Non-pigmented ciliary epithelial cell (primary cell): ENCODE measurements at places on chromosomes 5 and 9.

GRCh38 chr9:21729648-21730047 is 72.8 kb upstream of the MTAP start:
- no peak for DNase-seq

DNA sequence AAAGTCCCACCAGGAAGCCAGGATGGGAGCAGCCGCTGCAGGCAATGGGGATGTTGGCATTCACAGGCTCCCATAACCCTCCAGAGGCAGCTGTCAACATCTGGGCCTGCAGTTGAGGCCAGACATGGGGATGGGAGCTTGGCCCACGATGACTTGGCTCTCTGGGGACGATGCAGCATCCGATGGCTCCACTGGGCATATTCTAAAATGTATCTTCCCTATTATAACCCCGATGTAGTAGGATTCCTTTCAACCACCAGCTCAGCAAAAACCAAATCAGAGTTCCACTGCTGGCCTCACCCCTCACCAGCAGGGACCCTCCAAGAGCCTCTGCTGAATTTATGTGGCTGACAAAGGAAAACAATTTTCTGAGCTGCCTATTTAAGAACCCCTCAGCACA is 7.1 kb downstream of the SPRY4 start:
- DNase-seq, result no peak

DNA sequence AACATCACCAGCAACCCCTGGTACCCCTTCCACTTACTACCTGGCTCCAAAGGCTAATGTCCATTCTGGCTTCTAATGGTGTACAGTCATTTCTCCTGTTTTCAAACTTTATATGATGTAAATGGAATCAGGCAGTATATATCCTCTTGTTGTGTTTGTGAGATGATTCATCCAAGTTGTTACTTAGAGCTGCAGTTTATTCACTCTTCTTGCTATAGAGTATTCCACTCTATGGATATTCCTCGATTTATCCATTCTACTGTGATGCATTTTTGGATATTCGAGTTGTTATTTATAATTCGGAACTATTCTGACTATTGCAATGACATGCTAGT is 32.4 kb downstream of the IRF1 start:
- DNase-seq, result no peak

GRCh38 chr5:96569770-96570169 is 92.4 kb upstream of the CAST start:
- DNase-seq, result no peak

- no peak for DNase-seq
Measured at GRCh38 chr9:81137976-81138568, 551.3 kb downstream of the TLE1 start.

- DNase-seq, result no peak
Measured at GRCh38 chr5:23026252-23027170, 173.4 kb upstream of the CDH12 start.

GRCh38 chr5:10009802-10010201 is 239.9 kb downstream of the ATPSCKMT start:
- DNase-seq, result no peak
